ENCODE measurements at places on chromosomes 3 and 15.

DNA sequence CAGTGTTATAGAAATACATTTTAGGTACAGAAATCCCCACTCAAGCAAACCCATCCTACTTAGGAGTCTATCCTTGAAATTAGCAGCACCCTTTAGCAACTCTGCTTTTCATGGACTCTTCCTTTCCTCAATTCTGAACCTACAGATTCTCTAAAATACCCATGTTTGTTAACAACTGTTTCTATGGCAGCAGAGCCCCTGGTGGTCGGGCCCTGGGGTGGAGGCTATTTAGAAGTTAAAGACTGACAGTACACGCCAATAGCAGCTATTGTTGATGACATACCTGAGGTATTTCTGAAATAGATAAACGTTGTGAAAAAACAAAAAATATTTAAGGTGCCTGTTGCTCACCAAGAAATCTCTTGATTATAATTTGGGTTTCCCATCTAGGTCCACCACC is 23.4 kb upstream of the NRG4 start:
- DNase-seq: no peak

GRCh38 chr15:57385923-57386390 is 9.7 kb downstream of the CGNL1 start:
- DNase-seq: no peak

- no peak for DNase-seq
Measured at GRCh38 chr3:148600440-148600839, 97.3 kb upstream of the AGTR1 start.

GRCh38 chr15:52682781-52683180 is 3.6 kb upstream of the ATOSA start:
- DNase-seq: no peak

GRCh38 chr15:63514531-63514943 is 10.1 kb downstream of the USP3 start:
- DNase-seq: no peak

GRCh38 chr3:9750556-9751411 is 1.0 kb downstream of the OGG1 start:
- no peak for DNase-seq

GRCh38 chr3:11929531-11929930 is 74.7 kb upstream of the SYN2 start:
- DNase-seq: no peak

GRCh38 chr15:72961346-72961745 is 90.9 kb upstream of the NEO1 start:
- DNase-seq: no peak

- DNase-seq: no peak
Measured at GRCh38 chr3:83438188-83438587, 1520.6 kb upstream of the CADM2 start.

GRCh38 chr15:30984118-30984517 is 7.3 kb downstream of the MTMR10 start:
- DNase-seq: no peak

- no peak for DNase-seq
Measured at GRCh38 chr3:107981471-107982111, 109.2 kb downstream of the CD47 start.

DNA sequence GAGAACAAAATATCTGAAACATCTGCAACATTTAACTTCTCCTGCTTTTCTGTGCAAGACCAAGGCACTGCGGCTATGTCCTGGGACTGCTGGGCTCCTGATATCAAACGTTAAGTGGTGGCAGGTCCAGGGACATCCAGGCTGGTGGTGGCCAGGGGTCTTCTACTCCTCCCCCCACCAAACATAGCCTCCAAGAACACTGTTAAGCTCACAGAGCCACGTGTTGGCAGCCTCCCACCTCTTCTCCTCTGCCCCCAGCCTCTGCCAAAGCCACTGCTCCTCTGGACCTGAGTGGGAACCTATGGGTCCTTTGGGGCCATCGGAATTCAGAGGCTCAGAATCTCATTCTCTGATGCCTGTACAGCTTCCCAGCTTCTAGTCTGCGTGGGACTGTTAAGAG is 325.7 kb downstream of the ARRDC4 start:
- DNase-seq: no peak
